ENCODE measurements at places on chromosomes 11 and 22.
A peak's percentile ranks its signal among the peaks of the same experiment; 100 is the strongest.

DNA sequence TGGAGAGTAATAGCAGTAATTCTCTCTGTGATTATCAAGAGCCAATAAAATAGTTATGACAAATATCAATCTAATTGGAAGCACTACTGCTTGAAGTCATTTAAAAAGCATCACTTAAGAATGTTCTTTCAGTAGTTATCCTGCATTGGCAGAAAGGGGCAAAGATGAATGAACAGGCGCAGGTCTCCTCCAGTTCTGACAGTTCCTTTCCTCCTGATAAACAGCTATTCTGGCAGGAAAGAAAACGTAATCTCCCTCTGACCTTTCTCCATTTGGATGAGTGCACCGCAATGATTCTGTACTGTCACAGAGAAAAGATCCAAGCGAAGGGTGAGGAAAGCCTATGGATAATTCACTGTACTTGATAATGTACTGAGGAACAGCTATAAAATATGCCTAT lies 521.5 kb downstream of the LRRC4C start:
- DNase-seq = no peak

DNA sequence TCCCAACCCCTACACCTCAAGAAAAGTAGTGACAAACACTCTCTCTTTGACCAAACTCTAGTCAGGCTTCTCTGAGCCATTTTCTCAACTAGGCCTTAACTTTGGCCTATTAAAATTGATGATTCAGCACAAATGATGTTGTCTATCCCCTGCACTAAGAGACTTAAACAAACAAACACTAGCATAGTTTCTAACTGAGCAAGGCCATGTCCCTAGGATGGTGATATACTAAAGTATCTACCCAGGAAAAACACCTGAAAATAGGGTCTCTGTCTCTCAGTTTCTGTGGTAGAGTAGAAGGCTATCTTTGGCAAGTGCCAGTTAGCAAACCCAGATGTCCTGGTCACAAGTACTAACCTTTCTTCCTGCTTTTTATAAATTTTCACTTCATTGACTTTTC lies 219.7 kb upstream of the ANO3 start:
- DNase-seq = no peak

GRCh38 chr11:22449441-22449840 lies 111.3 kb downstream of the SLC17A6 start:
- no peak for DNase-seq

DNA sequence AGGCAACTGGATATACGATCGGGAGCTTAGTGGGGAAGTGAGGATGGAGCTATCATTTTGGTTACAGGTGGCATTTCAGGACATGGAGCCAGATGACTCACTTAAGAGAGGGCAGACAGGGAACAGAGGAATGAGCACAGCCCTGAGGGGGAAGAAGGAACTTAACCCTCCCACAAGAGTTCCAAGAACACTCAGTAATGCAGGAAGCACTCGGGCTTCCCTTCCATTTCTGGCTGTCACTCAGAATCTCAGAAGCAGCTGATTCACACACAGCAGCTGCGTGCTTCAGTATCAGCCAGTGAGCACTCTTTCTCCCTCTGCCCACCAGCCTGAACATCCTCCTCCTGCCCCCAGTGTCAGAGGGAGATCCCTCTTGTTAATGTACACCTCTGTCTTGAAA lies 34.8 kb downstream of the EFCAB6 start:
- DNase-seq = no peak

GRCh38 chr11:70503468-70504221 lies 105.3 kb downstream of the CTTN start:
- DNase-seq = peak; percentile 48

DNA sequence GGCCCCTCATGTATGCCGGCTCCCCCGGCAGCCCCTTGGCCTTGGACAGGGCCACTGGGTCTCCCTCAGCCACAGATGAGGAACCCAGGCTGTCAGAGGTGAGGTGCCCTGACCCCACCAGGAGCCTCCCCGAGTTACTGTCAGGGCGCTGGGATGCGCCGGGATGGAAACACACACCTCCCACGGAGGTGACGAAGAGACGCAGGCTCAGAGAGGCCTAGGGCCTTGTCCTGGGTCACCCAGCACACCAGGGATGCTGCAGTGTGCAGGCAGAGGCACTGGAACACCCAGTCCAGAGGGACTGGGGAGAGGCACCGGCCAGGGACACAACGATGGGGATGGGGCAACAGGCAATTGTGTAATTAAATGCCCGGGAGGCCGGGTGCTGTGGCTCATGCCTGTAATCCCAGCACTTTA lies 81.2 kb upstream of the PRR5 start:
- no peak for DNase-seq

DNA sequence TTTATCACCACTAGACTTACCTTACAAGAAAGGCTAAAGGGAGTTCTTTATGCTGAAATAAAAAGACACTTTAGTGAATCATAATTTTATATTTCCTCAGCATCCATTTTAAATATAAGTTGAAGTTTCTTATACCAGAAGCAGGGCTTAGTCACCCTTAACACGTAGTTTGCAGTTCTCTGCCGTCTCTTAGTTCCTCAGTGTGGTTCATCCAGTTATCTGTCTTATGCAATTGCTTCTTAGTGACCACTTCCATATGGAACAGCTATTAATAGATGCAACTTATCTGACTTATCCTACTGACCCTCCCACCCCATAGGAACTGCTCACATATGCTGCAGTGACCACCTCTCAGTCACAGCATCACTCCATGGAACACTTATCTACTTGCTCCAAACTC lies 11.7 kb upstream of the SLC36A4 start:
- DNase-seq = no peak

- DNase-seq = no peak
These were observed 49.6 kb upstream of the ME3 start for GRCh38 chr11:86722006-86722405.

GRCh38 chr11:57347336-57347735 lies 9.2 kb downstream of the P2RX3 start:
- no peak for DNase-seq

DNA sequence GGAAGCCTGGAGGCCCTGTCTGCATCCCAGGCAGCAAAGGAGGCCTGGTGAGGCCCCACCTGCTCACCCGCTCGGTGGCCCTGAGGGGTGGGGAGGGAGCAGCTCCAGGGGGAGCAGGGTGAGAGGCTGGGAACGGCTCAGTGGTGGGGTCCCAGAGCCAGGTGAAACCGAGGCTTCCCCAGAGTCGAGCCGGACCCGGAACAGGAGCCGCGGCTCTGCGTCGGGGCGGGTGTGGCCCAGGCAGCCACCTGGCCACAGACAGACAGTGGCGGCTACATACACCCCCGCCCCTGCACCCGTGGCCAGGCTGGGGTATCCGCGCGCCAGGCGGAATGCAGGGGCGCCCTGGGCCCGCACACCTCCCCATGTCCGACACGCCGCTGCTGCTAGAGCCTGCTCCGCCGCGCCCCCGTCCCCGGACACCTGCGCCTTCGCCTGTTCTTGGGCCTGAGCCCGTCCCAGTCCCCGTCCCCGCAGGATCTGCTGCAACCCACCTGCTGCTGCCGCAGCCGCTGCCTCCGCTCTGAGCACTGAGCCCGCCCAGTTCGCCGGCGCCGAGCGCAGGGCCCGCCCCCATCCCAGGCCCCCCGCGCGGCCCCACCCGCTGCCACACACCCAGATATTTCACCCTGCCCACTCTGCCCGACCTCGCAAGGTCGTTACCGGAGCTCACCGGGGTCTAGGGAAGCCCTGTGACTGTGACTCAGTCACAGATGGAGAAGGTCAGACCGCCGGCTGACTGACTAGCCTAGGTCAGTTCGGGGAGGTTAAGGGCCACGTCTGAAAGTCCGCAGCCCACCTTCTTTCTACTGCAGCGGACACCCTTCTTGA lies at the start of gene SLC7A4:
Gene SLC7A4, minus strand, starts transcription at position 525 of the 831 bp plus-strand sequence. CDS start 749 bp downstream, outside the sequence.
- no peak for DNase-seq

- DNase-seq = no peak
These were observed 299.4 kb upstream of the ANO5 start for GRCh38 chr11:21893565-21893867.

DNA sequence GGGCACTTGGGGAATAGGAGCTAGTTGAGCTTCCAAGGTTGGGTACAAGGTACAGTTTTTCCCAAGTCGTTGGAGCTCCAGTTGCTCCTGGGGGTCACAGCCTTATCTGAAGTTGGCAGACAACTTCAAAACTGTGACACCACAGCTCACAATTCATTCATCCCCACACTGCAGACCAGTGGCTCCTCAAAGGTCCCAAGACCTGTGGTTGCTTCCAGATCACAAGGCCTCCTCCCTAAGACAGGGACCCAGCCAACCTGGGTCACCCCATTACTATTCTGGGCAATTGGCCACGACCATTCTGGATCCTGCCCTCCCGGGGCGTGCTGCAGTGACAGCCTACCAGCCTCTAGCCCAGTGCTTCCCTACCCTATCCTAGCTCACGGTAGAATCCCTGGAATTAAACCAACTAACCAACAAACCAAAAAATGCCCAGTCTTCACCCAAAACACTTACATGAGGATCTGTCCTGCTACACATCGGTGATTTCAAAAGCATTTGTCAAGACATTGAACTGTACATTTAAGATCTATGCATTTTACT lies 862 bp upstream of the PDXP start:
- DNase-seq = no peak

DNA sequence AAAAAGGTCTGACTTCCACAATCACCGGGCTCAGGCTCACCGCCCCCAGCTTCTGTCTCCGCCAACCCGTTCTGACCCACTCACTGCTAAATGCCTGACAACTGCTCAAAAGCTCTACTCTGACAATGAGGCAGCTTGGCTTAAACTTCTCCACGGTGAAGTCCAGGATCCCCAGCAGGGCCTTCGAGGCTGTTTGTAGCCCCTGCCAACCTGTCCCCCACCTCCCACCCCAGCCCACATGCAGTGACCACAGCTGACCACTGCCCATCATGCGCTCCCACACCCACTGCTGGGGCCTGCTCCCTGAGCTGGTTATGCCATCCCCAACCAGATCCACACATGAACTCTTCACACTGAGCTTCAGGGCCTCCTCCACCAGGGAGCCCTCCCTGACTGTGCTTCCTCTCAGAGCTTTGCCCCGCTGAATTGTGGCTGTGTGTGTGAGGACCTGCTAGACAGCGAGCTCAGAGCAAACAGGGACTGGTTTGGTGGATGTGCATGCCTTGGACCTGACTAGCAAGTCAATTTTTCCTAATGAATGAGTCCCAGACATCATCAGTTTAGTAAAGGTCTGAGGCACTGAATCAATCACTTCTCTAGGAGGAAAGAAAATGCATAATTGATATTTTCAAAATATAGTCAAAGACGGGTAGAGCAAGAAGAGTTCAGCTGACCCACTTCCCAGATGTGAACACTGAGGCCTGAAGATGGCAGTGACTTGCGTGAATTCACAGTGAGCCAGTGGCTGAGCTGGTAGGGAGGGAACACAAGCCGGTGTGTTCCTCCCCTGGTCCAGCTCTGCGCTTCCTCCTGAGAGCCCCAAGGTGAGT lies 7.7 kb downstream of the LRRC32 start:
- no peak for DNase-seq

DNA sequence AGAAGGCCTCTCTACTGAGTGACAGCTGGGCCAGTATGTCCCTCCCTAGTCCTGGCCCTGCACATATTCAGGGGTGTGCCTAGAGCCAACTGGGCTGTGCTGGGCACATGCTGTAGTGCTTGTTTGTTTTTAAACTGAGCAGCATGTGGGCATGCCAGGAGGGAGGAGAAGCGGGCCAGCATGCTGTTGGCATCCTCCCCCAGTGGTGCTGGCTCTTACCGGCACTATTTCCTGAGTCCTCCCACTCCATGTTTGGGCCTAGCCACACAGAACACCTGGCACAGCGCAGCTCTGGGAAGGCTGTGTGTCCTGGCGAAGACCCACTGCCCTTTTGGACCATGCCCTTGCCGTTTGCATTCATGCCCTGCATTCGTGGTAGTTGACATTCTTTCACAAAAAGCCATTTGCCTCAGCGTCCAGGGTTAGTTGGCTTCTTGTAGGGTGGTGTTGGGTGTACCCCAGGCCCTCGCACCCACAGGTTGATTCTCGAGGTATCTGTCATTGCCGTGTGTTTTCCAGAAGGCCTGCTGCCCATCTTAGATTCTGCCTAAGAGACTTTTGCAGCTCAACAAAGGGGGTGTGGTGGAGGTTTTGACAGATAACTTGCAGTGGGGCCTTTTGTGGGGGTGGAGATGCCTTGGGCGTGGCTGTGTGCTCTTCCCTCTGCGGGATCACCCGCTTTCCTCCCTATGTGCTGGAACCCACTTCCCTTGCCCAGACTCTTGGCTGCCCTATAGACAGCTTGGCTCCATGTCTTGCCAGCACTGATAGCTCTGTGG lies 13.6 kb downstream of the DGCR8 start:
- DNase-seq = no peak

Measured in HAP-1 (cell line).